ENCODE measurements at places on chromosomes 2 and 18. TPM values are rescaled to one million over a fixed set of nuclear protein-coding genes. Genes with fewer than 3 reads are reported as not detected.

Gene PLB1
- total RNA-seq: 0.80 TPM

Gene TEKT4
- not detected for total RNA-seq

Gene ABCA12
- not detected for total RNA-seq

Gene VWA3B
- total RNA-seq: not detected

GRCh38 chr2:187171318-187171717 is 276.7 kb downstream of the CALCRL start:
- DNase-seq: no peak

- no peak for DNase-seq
These were observed 333.3 kb downstream of the SLC8A1 start for GRCh38 chr2:40118622-40119021.

- no peak for DNase-seq
These were observed 93.4 kb downstream of the SOS1 start for GRCh38 chr2:39027421-39027820.

GRCh38 chr18:59383851-59384250 is 24.8 kb upstream of the LMAN1 start:
- DNase-seq: no peak
